Lower lobe of right lung (tissue), 2 donors: ENCODE measurements at places on chromosomes 5 and 9. TPM values are rescaled to one million over a fixed set of nuclear protein-coding genes. Genes with fewer than 3 reads are reported as not detected.

DNA sequence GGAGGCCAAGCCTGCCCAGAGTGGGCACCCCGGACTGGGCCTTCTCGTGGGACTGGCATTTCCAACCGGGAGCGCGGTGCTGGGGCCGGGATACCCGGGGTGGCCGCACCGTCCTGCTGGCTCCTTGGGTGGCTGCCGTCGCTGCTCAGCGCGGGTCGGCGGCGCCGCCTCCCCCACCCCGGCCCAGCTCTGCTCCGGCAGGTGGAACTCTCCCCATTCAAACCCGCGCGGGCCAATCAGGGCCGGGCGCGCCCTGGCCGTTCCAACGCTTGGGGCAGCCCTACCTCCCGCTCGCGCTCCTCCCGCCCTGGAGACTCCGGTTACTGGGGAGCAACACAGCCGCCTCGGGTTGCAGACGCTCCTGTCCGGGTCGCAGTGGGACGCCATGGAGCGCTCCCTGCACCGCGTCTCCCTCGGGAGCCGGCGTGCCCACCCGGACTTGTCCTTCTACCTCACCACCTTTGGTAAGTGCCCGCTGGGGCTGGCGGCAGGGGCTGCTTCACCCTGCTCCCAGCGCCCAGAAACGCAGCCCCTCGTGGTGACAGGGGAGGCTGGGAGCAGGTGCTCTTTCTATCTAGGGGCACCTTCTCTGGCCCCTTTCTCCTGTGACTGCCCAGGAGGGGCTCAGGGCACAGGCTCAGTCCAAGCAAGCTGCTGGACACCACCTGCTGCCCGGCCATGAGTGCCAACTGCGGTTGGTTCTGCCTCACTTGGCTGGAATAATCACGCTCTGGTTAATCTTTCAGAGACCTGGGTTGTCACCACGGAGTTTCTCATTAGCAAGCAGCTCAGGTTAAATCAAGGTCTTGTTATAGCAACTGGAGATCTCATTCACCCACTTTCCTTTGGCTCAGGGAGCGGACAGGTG lies at the start of gene RGS3:
Gene RGS3 (plus strand): TSS at position 310 of the 868 bp plus-strand sequence. CDS start 76 bp downstream, at position 386.
- no peak within 1 kb of the TSS for H3K27ac ChIP-seq
- H3K36me3 ChIP-seq = no peaks in the 10 kb centered on the region
- no peaks in the 10 kb centered on the region for H3K27me3 ChIP-seq
- DNase-seq = peak; percentile 81
- peak within 1 kb of the TSS; percentile 50 for H3K4me3 ChIP-seq

ST8SIA4 gene
- 20.5 TPM for total RNA-seq

CSF1R gene
- total RNA-seq = 78.2 TPM

DCTN4 gene
- 71.8 TPM for total RNA-seq

- H3K27ac ChIP-seq = no peak overlapping the region
- H3K27me3 ChIP-seq = no peaks in the 10 kb centered on the region
- H3K4me3 ChIP-seq = no peak overlapping the region
- no peak for DNase-seq
- no peaks in the 10 kb centered on the region for H3K36me3 ChIP-seq
Observed at GRCh38 chr9:91247278-91247677, 114.4 kb downstream of the AUH start.

GRCh38 chr5:56339732-56340131 lies 106.6 kb upstream of the ANKRD55 start:
- H3K4me1 ChIP-seq = no peaks in the 10 kb centered on the region
- no peaks in the 10 kb centered on the region for H3K36me3 ChIP-seq
- no peaks in the 10 kb centered on the region for H3K27me3 ChIP-seq
- H3K27ac ChIP-seq = no peak overlapping the region

PCDHGA7 gene
- total RNA-seq = 1.9 TPM

DNA sequence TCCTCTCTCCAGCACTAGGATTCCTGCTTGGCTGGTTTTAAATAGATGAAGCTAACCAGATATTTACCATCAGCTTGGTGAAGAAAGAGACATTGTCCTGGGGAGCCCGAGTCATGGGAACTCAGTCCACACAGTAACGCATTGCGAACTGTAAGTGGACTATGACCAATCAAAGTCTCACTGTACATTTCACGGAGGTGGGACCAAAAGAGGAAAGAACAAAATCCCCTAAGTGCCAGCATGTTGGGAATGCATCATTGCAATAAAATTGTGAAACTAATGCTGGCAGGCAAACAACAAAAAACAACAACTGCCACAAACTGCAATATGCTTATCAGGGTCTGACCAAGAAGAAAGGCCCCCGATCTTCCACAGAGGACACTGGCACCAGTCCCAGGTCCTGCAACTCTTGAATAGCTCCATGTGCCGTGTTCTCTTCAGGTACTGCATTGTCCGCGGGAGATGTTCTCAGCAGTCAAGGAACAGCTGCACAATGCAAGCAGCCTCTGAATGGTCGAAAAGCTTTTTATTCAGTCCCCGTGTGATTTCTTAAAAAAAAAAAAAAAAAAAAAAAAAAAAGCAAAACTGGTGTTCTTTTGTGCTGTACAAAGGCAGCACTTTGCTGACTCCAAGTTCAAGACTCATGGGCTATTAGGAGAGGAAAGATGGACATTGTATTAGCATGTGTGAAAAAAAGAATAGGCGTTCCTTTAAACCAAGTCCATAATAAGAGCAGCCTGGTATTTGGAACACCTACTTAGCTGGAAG lies 38.1 kb downstream of the SEMA6A start:
- no peak overlapping the region for H3K4me3 ChIP-seq
- no peaks in the 10 kb centered on the region for H3K27me3 ChIP-seq
- no peaks in the 10 kb centered on the region for H3K36me3 ChIP-seq
- DNase-seq = no peak

ROR2 gene
- total RNA-seq = 3.8 TPM

DNA sequence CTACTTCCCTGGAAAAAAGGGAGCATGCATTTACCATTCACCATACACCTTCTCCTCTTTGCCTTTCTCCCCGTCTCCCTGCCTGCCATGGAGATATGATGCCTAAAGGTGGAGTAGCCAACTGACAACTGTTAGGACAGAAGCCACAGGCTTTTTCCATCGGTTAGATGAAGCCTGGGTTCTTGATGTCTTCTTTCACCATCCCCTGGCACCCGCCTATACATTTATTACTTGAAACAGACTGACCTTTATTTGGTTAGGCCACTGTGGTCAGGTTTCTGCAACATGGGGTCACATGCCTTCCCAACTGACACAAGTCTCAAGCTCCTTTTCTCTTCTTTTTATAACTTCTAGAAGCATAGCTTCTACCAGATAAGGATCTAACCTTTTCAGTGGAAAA lies 7.1 kb downstream of the LCP2 start:
- no peaks in the 10 kb centered on the region for H3K27me3 ChIP-seq
- no peak overlapping the region for H3K4me3 ChIP-seq
- peaks cover 70% of the 10 kb centered on the region for H3K4me1 ChIP-seq
- DNase-seq = no peak
- H3K36me3 ChIP-seq = peaks cover 57% of the 10 kb centered on the region

DOCK8 gene
- total RNA-seq = 112 TPM

- no peaks in the 10 kb centered on the region for H3K27me3 ChIP-seq
- H3K36me3 ChIP-seq = no peaks in the 10 kb centered on the region
- no peak overlapping the region for H3K4me3 ChIP-seq
- no peak for DNase-seq
Observed at GRCh38 chr5:40601198-40601868, 78.4 kb upstream of the PTGER4 start.

- H3K27me3 ChIP-seq = no peaks in the 10 kb centered on the region
- no peaks in the 10 kb centered on the region for H3K36me3 ChIP-seq
- no peak overlapping the region for H3K27ac ChIP-seq
Observed at GRCh38 chr5:161676103-161676502, 9.4 kb upstream of the GABRA6 start.

- no peaks in the 10 kb centered on the region for H3K4me1 ChIP-seq
- no peaks in the 10 kb centered on the region for H3K27me3 ChIP-seq
Observed at GRCh38 chr5:79982136-79982535, 8.9 kb downstream of the MTX3 start.

- peaks cover 36% of the 10 kb centered on the region for H3K27me3 ChIP-seq
- no peaks in the 10 kb centered on the region for H3K36me3 ChIP-seq
- H3K4me1 ChIP-seq = peaks cover 3% of the 10 kb centered on the region
- H3K27ac ChIP-seq = no peak overlapping the region
- DNase-seq = no peak
Observed at GRCh38 chr9:129666575-129666974, 1.1 kb downstream of the PRRX2 start.

DNA sequence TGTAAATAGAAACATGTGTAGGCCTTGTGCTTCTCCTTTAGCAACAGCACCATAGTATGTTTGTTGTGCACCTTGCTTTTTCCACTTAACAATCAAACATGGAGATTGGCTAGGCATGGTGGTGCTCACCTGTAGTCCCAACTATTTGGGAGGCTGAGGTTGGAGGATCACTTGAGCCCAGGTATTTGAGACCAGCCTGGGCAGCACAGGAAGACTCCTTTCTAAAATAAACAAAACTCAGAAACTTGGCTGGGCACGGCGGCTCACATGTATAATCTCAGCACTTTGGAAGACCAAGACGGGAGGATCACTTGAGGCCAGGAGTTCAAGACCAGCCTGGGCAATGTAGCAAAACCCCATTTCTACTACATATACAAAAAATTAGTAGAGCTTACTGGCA lies 948 bp upstream of the FAXDC2 start:
- no peak overlapping the region for H3K4me3 ChIP-seq
- H3K27ac ChIP-seq = peak overlapping the region; percentile 82
- DNase-seq = no peak

GRCh38 chr9:127498298-127498697 lies 47.0 kb downstream of the LRSAM1 start:
- no peaks in the 10 kb centered on the region for H3K27me3 ChIP-seq
- H3K4me1 ChIP-seq = peaks cover 3% of the 10 kb centered on the region
- no peak overlapping the region for H3K27ac ChIP-seq
- peaks cover 78% of the 10 kb centered on the region for H3K36me3 ChIP-seq
- no peak overlapping the region for H3K4me3 ChIP-seq

DNA sequence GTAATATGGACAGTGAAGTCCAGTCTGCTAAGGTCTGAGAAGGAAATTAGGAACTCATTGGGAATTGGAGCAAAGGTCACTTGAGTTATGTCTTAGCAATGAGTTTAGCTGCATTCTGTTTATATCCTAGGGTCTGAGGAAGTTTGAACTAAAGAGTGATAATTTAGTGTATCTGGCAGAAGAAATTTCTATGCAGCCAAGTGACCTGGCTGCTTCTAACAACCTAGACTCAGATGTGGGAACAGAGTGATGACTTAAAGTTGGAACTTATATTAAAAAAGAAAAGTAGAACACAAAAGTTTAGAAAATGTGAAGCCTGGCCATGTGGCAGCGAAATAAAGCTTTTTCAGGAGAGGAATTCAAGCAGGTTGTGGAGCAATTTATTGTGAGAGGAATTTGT lies 106.2 kb downstream of the PRDM9 start:
- no peak overlapping the region for H3K4me3 ChIP-seq
- H3K27ac ChIP-seq = no peak overlapping the region
- DNase-seq = no peak
- no peaks in the 10 kb centered on the region for H3K4me1 ChIP-seq

TAF11L5 gene
- not detected for total RNA-seq

DNA sequence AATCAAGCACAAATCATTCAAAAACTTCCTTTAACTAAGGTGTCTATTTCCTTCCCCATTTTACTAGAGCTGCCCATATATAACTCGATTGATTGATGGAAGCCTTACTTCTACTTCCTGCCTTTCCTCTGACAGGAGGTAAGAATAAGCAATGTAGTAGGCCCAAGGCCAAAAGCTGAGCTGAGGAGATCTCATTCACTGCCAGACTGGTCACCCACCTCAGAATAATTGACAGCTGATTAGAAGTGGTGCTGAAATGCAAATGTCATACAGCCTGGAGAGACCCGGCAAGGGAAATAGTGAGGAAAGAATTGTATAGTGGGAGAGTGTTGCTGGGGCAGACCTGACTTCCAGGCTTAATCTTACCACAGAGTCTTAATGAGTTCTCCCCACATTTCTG lies 239.9 kb downstream of the SAXO1 start:
- no peaks in the 10 kb centered on the region for H3K27me3 ChIP-seq
- no peak overlapping the region for H3K4me3 ChIP-seq
- no peak for DNase-seq
- H3K27ac ChIP-seq = no peak overlapping the region

- H3K27ac ChIP-seq = no peak overlapping the region
- no peaks in the 10 kb centered on the region for H3K27me3 ChIP-seq
- H3K4me3 ChIP-seq = no peak overlapping the region
Observed at GRCh38 chr9:113538131-113538530, 74.6 kb downstream of the RGS3 start.

- no peak for DNase-seq
- no peak overlapping the region for H3K27ac ChIP-seq
- no peaks in the 10 kb centered on the region for H3K4me1 ChIP-seq
- no peaks in the 10 kb centered on the region for H3K27me3 ChIP-seq
- H3K4me3 ChIP-seq = no peak overlapping the region
Observed at GRCh38 chr5:145908206-145908960, 28.0 kb upstream of the SH3RF2 start.

FOXD4L3 gene
- 0.21 TPM for total RNA-seq

CDHR2 gene
- total RNA-seq = 0.62 TPM

- H3K4me1 ChIP-seq = no peaks in the 10 kb centered on the region
- H3K27me3 ChIP-seq = no peaks in the 10 kb centered on the region
- no peak for DNase-seq
- no peaks in the 10 kb centered on the region for H3K36me3 ChIP-seq
Observed at GRCh38 chr9:79390077-79390698, 181.6 kb upstream of the TLE4 start.

MELK gene
- total RNA-seq = 1.7 TPM

DNA sequence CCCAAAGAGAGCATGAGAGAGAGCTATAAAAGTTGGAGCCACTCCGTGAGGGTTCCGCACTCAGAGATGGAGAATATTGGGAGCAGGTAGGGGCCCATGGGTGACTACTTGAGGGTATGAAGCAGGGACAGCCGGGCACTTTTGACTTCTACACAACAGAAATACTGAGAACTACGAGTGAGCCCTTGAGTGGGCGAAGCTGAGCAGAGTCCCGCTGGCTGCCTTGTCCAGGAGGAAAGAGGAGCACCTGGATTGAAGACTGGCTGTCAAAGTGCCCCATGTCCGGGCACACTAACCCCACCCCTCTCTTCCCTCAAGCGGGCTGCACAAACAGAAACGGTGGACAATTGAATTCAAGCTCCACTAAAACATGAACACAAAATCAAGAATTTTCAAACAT lies 33.6 kb downstream of the FYB1 start:
- H3K4me1 ChIP-seq = peaks cover 3% of the 10 kb centered on the region
- peaks cover under 1% of the 10 kb centered on the region for H3K27me3 ChIP-seq
- H3K4me3 ChIP-seq = no peak overlapping the region
- H3K36me3 ChIP-seq = no peaks in the 10 kb centered on the region
- H3K27ac ChIP-seq = peak overlapping the region; percentile 22

ZNF658 gene
- total RNA-seq = 5.4 TPM

- H3K27me3 ChIP-seq = no peaks in the 10 kb centered on the region
- H3K36me3 ChIP-seq = no peaks in the 10 kb centered on the region
- peak; percentile 44 for DNase-seq
- peak overlapping the region; percentile 88 for H3K27ac ChIP-seq
Observed at GRCh38 chr5:111513131-111513520, 791 bp upstream of the STARD4 start.

GRCh38 chr5:98986587-98986986 lies 57.8 kb upstream of the CHD1 start:
- no peaks in the 10 kb centered on the region for H3K36me3 ChIP-seq
- no peaks in the 10 kb centered on the region for H3K4me1 ChIP-seq
- DNase-seq = no peak
- H3K4me3 ChIP-seq = no peak overlapping the region
- H3K27me3 ChIP-seq = no peaks in the 10 kb centered on the region
- no peak overlapping the region for H3K27ac ChIP-seq

GRCh38 chr5:140108093-140109017 lies 5.6 kb upstream of the PURA start:
- peak overlapping the region; percentile 99 for H3K27ac ChIP-seq
- DNase-seq = peak; percentile 50
- peak overlapping the region; percentile 71 for H3K4me3 ChIP-seq
- no peaks in the 10 kb centered on the region for H3K36me3 ChIP-seq
- peaks cover 34% of the 10 kb centered on the region for H3K4me1 ChIP-seq
